Pancreas (tissue), 10 donors: ENCODE measurements at places on chromosomes 3 and 15. TPM values are rescaled to one million over a fixed set of nuclear protein-coding genes. Genes with fewer than 3 reads are reported as not detected.

Gene C3orf70
- total RNA-seq: 0.46 TPM

DNA sequence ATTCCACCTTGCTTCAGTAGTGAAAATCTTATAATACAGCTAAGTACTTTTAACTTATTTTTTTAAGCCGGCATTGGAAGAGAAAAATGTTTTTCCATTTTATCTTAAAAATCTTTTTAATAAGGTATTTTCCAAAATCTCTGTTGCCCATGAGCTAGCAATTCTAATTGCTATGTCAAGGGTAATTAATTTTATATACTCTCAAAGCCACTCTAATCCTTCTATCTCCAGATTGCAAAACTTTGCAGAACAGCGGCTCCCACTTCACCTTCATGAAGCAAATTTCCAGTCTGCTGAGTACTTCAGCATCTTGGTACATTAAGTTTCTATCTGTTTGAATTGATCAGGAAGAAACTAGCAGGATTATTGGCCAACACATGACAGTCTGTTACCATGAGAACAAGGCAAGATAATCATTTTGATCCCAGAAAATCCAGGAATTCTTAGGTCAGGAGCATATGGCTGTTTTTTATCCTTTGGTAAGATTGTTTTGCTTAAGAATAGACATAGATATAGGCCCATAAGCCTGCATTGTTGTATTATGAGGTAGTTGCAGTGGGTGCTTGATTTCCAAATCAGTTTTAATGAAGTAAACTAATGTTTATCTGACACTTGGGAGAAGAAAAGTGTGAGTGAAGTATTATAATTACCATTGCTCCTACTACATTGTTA, 6.0 kb downstream of the TIPARP start:
- no peak for DNase-seq

Gene PRRT3
- 1.9 TPM for total RNA-seq

Gene WDR53
- total RNA-seq: 3.5 TPM

Gene PARP9
- 8.6 TPM for total RNA-seq

Gene CLEC3B
- 3.5 TPM for total RNA-seq

DNA sequence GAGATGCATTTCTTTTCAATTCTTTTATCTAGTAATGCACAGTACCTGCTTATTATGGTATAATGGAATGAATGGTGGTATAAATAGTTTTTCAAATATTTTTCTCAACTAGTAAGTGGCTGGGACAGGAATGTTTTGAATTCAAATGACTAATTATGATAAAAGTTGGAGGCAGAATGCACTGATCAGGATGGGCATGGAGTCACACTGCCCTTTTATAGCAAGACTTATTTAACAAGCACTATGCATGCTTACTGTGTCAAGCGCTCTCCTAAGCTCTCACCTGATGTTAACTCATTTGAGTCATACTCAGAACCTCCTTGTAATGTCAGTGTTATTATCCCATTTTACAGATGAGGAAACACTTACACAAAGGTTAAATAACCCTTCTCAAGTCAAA, 221.8 kb downstream of the FEZF2 start:
- no peak for DNase-seq

Gene ARID3B
- 2.9 TPM for total RNA-seq

DNA sequence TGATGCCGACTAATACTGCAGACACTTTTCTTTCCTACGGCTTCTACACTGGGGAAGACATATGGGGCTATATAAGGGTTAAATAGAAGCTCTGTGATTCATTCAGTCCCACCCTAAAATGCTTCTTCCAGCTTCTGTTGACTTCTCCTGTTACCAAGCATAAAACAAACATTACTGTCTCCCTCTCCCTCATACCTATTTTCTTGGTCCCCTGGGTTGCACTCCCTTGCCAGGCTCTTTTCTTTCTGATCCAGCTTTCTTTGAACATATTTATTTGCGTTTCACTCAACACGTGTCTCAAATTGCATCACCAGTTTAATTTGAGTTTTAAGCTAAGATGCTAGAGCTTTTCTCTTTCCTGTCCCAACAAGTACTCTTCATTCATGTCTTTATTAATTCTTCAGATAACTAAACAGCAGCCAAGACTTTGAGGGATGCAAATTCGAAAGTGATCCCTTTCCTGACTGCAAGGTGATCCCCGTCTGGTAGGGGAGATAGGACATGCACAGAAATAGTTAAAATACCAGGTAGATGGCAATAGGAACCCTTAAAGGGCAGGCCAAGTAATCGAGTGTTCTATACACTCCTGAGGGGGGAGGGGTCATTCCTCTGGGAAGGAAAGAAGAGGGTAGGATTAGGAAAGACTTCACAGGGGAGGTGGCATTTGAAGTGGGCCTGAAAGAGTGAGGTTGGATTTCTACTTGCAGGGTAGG, 198.6 kb upstream of the BCL6 start:
- DNase-seq: no peak

DNA sequence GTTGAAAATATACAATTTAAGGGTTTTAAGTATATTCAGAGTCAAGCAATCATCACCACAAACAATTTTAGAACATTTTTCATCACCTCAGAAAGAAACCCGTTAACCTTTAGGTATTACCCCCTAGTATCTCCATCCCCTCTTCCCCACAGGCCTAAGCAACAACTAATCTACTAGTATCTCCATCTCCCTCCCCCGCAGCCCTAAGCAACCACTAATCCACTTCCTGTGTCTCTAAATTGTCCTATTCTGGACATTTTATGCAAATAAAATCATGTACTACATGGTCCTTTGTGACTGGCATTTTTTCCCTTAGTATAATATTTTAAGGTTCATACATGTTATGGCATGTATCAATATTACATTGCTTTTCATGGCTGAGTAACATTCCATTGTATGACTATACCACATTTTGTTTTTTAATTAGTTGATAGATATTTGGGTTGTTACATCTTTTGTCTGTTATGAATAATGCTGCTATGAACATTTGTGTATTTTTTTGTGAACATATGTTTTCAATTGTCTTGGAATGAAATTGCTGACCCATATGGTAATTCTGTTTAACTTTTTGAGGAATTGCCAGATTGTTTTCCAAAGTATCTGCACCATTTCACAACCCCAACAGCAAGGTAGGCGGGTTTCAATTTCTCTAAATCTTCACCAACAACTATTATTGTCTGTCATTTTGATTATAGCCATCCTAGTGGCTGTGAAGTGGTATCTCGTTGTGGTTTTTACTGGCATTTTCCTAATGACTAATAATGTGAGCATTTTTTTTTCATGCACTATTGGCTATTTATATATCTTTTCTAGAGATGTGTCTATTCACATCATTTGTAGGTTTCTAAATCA, 215.6 kb upstream of the CD96 start:
- no peak for DNase-seq

GRCh38 chr3:184384856-184385422, 5.1 kb downstream of the CHRD start:
- no peak for DNase-seq

DNA sequence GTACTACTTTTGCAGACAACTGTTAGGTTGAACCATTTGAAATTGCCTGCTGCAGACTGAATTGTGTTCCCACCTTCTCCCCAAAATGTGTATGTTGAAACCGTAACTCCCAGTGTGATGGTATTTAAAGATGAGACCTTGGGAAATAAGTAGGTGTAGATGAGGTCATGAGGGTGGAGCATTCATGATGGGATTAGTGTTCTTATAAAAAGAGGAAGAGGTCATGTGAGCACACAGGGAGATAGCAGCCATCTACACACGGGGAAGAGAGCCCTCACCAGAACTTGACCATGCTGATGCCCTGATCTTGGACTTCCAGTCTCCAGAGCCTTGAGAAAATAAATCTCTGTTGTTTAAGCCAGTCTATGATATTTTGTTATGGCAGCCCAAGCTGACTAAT, 17.4 kb upstream of the FHIT start:
- DNase-seq: no peak

Gene CCDC66
- total RNA-seq: 7.1 TPM

Gene FANCD2OS
- not detected for total RNA-seq

Gene GHSR
- not detected for total RNA-seq

DNA sequence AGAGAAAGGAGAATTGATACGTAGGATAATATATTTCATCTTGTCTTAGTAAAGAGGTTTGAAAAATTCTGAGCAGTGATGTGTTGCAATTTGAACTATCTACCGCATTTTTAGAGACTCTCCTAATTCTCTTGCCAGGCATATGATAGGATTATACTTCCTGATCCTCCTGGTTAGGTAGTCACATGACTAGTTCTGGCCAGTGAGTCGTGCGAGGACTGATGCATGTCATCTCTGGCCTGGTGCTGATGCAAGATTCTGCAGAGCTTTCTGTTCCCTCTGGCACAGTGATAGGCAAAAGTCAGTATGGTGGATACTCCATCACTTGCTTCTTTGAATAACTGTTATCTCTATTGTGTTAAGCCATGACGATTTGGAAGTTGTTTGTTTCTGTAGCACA, 277.6 kb upstream of the NAALADL2 start:
- no peak for DNase-seq

Gene SLC41A3
- total RNA-seq: 38.1 TPM

Gene CLK3
- total RNA-seq: 23.1 TPM

Gene GREM1
- 0.24 TPM for total RNA-seq

DNA sequence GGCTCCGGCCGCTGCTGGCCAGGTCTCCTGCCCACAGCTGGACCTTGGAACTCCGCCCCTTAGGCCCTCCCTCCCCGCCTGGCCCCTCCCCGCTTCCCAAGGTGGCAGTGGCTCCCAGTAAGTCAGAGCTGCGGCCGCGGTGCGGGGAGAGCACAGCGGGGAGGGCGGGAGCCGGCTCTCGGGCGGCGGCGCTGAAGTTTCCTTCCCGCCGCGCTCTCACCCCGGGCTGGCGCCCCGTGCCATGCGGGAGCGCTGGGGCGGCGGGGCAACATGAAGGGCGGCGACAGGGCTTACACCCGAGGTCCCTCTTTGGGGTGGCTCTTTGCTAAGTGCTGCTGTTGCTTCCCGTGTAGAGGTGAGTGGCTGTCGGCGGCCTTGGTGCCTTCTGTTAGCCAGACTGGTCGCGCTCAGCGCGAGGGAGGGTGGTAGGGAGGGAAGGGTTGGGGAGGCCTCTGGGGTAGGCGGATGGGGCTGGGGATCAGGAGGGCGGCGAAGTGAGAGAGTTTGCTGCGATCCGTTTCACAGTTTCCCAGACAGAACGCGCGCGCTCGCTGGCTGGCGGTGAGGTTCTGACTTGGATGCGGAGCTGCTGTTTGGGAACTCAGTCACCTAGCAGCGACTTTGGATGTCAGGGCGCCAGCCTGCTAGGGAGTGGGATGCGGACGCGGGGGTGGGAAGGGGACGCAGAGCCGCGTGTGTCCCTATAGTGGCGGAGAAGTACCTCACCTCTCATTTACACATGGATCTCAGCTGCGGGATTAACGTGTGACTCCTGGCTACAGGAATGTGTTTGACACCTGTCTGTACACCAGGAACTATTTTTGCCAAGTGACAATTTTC, 145.5 kb upstream of the UMPS start:
- peak; percentile 92 for DNase-seq

DNA sequence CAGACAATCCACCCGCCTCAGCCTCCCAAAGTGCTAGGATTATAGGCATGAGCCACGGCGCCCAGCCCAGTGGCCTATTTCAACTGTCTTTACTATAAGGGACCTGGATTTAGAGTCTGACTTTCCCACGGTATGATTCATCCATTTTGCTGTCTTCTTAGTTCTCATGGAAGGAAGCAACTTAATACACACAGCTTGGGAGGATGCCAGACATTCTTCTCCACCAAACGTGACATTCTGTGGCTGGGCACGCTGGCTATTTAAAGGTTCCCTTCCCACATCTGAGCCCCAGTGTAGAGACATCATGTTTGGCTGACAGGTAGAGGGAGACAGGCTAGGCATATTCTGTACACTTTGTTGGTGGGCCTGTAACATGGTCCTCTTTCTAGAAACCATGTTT, 26.2 kb downstream of the FAM43A start:
- DNase-seq: no peak

DNA sequence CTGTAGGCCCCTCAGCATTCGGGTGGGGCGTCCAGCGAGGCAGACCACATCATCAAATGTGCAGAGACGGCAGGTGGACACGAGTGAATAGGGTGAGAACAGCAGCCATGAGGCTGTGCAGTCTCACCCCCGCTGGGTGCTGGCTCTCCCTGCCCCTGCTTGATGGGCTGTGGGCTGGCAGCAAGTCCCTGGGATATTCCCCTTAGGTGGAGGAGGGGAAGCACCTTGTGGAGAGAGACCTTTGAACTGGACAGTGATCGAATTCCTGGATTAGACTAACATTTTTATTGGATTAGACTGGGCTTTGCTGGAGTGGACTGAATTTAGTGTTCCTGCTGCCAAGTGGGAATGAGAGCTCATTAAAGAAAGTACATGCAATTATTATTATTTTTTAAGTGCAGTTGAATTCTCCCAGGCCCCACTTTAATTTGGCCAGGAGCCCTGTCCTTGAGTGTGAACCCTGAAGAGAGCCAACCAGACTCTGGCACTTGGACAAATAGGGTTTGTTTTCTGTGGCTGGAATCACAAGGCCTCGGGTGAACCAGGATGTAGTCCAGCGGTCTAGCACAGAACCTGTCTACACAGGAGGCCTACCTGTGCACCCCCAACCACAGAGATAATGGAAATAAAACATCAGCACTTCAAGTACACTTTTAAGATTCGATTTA, 193.1 kb downstream of the ABHD5 start:
- no peak for DNase-seq

GRCh38 chr3:160667452-160667851, 9.5 kb upstream of the ARL14 start:
- no peak for DNase-seq

Gene MFSD1
- 18.4 TPM for total RNA-seq

DNA sequence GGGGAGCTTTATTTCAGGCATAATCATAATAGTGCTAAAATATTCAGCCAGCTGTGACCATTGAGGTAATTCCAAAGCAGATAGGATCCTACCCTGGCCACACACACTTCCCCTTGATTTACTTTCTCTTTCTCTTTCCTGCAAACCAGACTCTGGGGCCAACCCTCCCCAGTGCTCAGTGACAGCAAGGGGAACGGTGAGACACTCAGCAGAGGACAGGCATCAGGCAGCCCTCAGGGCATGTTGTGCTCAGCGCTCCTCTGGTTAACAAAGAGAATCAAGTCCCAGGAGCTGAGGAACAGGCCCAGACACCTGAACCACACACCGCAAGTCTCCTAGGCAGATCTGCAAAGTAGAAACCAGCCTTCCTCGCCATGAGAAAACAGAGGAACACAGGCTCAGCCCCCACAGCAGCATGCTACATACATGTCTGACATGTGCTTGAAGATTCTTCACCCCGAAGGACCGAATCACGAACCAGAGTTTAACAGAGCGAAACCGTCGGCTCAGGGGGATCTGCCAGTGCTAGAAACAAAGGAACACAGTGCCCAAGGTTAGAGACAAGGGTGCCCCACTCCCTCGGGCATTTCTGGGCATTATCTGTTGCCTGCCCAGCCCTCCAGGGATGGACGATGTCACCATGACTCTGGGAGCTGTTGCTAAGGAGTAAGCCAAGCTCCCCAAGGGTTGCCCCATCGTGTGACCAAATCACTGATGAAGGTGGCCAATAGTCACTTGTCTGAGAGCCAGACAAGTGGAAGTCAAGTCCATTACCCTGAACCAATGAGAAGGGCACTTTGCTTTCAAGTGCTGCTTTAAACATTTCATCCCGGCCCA, 17.5 kb downstream of the HDC start:
- no peak for DNase-seq

DNA sequence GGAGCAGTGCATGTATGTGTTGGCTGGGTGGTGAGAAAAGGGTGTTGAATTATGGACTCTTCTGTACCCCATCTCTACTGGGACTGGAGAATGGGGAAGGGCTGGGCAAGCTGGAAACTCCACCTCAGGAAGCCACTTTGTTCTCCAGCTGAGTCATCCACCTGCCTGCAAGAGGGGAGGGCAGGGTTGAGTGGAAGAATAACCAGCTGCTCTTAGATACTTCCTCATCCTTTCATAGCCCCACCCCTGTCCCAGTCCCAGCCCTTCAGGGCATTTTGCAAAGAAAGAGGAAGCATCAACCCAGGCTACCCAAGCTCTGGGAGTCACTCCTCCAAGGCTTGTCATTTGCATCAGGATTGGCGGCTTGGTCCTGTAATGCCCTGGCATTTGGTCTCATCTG, 33.1 kb downstream of the RAB11A start:
- no peak for DNase-seq
